Activated naive CD8-positive, alpha-beta T cell treated with anti-CD3 and anti-CD28 coated beads, Interleukin-2, amount 10 ng/mL, durations not matched to agents 7 days and 5 days (primary cell): ENCODE measurements at places on chromosomes 16 and 17. TPM values are rescaled to one million over a fixed set of nuclear protein-coding genes. Genes with fewer than 3 reads are reported as not detected.
A peak's percentile ranks its signal among the peaks of the same experiment; 100 is the strongest.

DNA sequence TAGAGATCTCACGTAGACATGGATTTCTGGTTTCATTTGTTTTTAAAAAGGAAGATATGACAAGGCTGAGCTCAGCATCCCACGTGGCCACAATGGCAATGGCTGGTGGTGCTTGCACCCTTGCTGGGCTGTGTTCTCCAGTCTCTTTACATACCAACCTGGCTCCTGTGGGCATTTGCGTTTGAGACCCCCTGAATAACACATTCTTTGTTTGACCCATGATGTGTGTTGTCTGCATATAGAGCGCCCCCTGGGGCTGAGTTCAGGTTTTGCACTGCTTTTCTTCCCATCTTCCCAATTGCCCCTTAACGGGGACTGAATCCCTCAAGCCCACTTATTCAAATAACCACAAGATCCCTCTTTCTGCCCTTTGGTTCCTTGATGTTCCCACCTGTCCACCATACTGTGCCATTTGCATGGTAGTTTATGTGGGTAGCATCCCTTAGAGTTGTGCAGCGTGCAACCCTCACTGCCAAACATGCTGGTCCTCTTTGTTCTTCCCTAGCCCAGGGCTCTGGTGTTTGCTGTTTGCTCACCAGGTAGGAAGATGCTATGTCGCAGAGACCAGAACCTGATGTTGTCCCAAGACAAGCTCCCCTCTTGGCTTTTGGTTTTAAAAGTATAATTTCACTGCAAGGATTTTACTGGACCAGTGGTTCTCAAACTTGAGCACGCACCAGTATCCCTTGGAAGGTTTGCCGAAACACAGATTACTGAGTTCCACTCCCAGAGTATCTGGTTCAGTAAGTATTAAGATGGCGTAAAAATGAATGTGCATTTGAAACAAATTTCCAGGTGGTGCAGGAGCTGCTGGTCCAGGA lies 38.5 kb upstream of the NKD1 start:
- H3K4me1 ChIP-seq: no peaks in the 10 kb centered on the region
- H3K27ac ChIP-seq: no peak overlapping the region

DNA sequence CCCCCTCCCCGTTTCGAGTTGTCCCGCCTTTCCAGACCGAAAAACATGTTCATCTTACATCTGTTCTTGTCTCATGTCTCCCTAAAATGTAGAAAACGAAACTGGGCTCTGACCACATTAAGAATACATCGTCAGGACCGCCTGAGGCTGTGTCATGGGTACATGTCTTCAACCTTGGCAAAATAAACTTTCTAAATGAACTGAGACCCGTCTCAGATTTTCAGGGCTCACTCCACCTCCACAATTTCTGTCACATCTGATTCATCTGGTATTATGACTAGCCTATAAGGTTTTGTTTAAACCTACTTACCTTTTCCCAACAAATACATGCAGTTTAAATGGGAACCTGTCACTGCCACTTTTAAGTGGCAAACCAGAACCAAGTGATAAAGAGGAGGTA lies 621 bp downstream of the SDR42E1 start:
- H3K4me3 ChIP-seq: peak overlapping the region; percentile 91
- DNase-seq: no peak

GRCh38 chr16:89319886-89320781 lies 102.6 kb downstream of the ZNF778 start:
- peak overlapping the region; percentile 47 for H3K27ac ChIP-seq
- DNase-seq: peak; percentile 42
- peak overlapping the region; percentile 38 for H3K4me3 ChIP-seq
- peaks cover 78% of the 10 kb centered on the region for H3K4me1 ChIP-seq

The SHISA6 gene
- not detected for total RNA-seq

DNA sequence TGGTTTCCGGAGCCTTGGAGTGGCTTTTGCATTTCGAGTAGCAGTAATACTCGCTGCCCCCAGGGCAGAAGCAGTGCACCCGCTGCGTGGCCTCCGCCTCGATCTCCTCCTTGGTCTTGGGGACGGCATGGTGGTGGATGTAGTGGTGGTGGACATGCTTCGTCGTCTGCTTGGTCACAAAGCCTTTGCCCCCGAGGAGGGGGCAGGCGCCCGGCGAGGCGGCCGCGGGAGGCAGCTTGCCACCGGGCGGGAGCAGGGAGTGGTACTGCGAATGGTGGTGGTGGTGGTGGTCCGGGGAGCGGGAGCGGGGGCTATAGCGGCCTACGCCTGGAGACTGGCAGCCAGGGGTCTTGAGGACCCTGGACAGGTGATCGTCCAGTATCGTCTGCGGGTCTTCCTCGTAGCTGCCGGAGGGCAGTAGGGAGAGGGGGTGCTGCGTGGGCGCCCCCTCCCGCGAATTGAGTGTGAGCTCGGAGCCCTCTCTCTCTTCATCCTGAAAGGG lies 24.1 kb downstream of the AXIN2 start:
- no peak overlapping the region for H3K27ac ChIP-seq
- H3K4me1 ChIP-seq: peaks cover 4% of the 10 kb centered on the region
- H3K4me3 ChIP-seq: no peak overlapping the region
- DNase-seq: no peak
- H3K36me3 ChIP-seq: peaks cover 12% of the 10 kb centered on the region

DNA sequence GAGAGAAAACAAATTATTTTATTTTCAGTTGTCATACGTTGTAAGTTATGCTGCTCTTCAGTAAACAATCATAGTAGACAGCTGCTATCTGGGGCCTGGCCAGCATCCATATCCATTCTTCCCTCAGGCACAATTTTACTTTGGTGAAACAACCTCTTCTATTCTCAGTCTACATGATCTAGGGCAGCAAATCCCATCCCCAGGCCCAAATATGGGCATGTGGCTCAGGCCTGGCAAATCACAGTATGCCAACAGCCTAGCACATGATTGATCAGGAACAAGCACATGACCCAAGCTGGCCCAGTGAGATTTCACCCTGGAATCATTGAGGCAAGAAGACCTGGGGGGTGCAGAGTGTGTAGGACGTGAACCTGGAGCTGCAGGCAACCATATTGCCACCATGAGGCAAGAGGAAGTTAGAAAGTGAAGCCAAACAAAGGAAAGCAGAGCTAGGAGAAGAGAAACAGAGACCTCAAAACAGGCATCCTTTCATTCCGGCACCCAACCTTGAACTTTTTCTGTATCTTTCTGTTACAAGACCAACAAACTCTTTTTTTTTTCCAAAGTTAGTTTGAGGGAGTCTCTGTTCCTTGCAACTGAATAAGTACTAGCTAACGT lies 10.3 kb upstream of the ABCC12 start:
- no peak for DNase-seq

DNA sequence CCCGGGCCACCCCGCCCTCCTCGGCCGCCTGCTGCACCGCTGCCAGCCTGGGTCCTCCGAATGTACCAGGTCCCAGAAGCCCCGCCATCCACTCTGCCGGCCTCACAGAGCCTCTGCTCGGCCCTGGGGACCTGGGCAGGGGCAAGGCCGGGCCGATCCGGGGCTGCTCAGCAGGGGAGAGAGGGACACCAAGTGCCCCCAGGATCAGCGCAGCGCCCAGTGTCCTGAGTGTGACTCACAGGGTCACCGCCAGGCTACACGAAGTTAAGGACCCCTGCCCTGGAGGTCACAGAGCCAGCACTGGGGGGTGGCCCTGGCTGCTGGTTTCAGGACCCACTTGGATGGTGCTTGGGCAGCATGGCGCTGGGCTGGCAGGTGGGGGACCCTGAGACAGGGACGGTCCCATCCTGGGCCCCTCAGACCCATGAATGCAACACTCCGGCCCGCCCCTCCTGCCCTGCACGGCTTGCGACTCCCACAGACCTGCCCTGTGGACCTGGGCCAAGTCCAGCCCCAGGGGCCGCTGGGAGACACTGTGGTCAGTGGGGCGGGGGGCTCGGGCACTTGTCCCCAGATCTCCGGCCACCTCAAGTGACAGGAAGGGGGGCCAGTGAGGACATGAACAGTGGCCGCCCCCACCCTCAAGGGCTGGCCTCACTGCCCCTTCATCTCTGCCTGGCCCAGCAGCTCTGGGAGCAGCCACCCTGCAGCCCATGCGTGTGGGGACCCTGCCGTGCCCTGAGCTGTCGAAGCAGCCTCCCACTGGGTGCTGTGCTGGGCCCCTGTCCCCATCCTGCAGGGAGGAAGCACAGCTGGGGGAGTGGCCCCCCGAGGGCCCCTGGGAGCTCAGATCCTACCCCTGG lies 23.2 kb upstream of the SSTR5 start:
- no peaks in the 10 kb centered on the region for H3K36me3 ChIP-seq
- no peak overlapping the region for H3K27ac ChIP-seq
- no peak overlapping the region for H3K4me3 ChIP-seq
- no peak for DNase-seq
- no peaks in the 10 kb centered on the region for H3K4me1 ChIP-seq
- H3K27me3 ChIP-seq: no peaks in the 10 kb centered on the region

DNA sequence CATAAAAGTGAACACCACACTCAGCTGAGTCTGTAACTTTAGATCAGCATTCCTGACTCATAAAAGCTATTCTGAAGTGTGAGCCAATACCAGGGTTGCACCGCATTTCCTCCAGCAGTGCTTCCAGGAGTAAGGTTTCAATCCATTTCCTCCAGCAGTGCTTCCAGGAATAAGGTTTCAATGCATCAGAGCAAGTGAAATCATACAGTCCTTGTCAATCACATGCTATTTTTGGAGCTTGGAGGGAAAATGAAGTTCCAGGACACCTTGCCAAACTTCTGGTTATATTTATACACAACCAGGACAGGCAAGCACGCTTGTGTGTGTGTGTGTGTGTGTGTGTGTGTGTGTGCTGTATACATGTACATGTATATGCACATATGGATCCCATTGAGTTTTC lies 327.6 kb downstream of the GRIN2A start:
- H3K27ac ChIP-seq: no peak overlapping the region
- no peaks in the 10 kb centered on the region for H3K36me3 ChIP-seq
- no peak overlapping the region for H3K4me3 ChIP-seq
- H3K27me3 ChIP-seq: no peaks in the 10 kb centered on the region

DNA sequence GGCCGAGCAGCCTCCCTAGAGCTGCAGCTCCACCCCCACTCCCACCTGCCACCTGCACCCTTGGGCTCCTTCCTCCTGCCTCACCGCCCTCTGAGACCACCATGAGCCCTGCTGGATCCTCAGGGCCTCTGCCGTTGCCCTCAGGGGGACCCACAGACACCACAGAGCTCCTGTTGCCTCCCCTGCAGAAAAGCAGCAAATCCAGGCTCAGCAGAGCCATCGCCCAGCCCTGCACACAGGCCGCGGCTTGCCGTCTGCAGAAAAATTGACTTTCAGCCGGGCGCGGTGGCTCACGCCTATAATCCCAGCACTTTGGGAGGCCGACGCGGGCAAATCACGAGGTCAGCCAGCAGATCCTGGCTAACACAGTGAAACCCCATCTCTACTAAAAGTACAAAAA lies 7.0 kb upstream of the PPP1R27 start:
- no peak for DNase-seq
- no peak overlapping the region for H3K27ac ChIP-seq
- no peak overlapping the region for H3K4me3 ChIP-seq
- no peaks in the 10 kb centered on the region for H3K4me1 ChIP-seq
- H3K36me3 ChIP-seq: peaks cover 6% of the 10 kb centered on the region

- no peaks in the 10 kb centered on the region for H3K4me1 ChIP-seq
- H3K4me3 ChIP-seq: no peak overlapping the region
- DNase-seq: no peak
- no peak overlapping the region for H3K27ac ChIP-seq
These were observed 90.5 kb downstream of the TNFRSF13B start for GRCh38 chr17:16881239-16881924.

DNA sequence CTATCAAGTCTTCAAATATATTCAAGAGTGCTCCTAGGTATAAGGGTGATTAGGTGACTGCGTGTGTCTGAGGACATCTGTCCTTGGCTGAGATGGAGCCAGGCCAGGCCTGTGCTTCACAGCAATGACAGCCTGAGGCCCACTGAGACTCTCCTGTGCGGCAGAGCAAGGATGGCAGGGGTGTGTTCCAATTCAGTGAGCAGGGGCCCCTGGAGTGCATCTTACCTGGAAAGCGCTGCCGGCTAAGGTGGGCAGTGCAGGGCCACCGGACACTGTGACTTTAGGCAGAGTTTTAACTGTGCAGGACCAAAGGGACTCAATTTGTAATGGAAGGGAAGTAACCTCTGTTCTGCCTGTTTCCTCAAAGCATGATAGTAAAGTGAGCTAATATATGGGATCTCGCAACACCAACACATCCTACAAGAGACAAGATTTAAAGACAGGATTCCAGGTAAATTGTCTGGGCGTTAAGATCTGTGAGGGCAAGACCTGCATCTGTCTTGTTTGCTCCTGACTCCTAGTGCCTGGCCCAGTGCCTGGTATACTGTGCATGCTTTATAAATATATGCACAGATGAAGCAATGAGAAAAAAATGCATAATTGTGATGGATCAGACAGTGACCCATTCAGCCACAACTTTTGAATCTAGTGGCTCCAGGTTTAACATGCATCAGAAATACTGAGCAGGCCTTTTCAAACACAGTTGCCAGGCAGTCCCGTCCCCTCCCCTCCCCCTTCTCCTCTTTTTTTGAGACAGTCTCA lies 86.7 kb downstream of the MRC2 start:
- DNase-seq: no peak
- H3K36me3 ChIP-seq: no peaks in the 10 kb centered on the region
- no peak overlapping the region for H3K4me3 ChIP-seq
- no peaks in the 10 kb centered on the region for H3K4me1 ChIP-seq
- H3K27ac ChIP-seq: no peak overlapping the region

GRCh38 chr16:53925526-53925925 lies 221.6 kb downstream of the FTO start:
- H3K4me3 ChIP-seq: no peak overlapping the region
- H3K27ac ChIP-seq: no peak overlapping the region
- peaks cover 4% of the 10 kb centered on the region for H3K36me3 ChIP-seq
- peaks cover 15% of the 10 kb centered on the region for H3K4me1 ChIP-seq

- no peaks in the 10 kb centered on the region for H3K36me3 ChIP-seq
- DNase-seq: no peak
- no peak overlapping the region for H3K4me3 ChIP-seq
- H3K27me3 ChIP-seq: peaks cover 13% of the 10 kb centered on the region
- no peaks in the 10 kb centered on the region for H3K4me1 ChIP-seq
These were observed 26.3 kb downstream of the GINS3 start for GRCh38 chr16:58418601-58419000.

GRCh38 chr17:6510321-6510977 lies 45.9 kb downstream of the PITPNM3 start:
- no peak overlapping the region for H3K27ac ChIP-seq
- no peaks in the 10 kb centered on the region for H3K36me3 ChIP-seq
- no peak overlapping the region for H3K4me3 ChIP-seq

The MOSMO gene
- total RNA-seq: 11.6 TPM

GRCh38 chr16:75271441-75272096 lies 20.1 kb upstream of the BCAR1 start:
- no peak overlapping the region for H3K27ac ChIP-seq
- H3K36me3 ChIP-seq: no peaks in the 10 kb centered on the region
- peaks cover 3% of the 10 kb centered on the region for H3K4me1 ChIP-seq
- H3K4me3 ChIP-seq: no peak overlapping the region

DNA sequence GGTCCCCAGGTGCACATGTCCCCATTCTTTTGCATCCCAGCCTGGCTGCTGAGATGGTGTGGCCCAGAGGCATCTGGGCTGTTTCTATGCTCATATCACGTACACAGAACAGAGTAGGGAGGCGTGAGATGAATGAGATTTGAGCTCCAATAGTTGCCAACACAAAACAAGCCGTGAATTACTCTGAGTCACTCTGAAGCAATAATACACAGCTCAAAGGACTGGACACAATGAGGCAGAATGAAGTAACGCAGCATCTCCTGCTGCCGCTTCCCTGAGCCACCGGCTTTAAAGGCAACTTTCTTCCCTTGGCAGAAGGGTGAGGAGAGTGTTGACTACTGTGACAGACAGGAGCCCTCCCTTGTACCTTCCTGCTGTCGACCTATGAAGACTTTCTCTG lies 33.9 kb upstream of the CLEC18B start:
- peak overlapping the region; percentile 72 for H3K27ac ChIP-seq
- DNase-seq: no peak
- peaks cover 12% of the 10 kb centered on the region for H3K4me1 ChIP-seq
